Stimulated activated CD8-positive, alpha-beta memory T cell treated with anti-CD3 and anti-CD28 coated beads, Interleukin-4, amount 100 ng/mL, for 4 hours (primary cell): ENCODE measurements at places on chromosomes 2 and 18.

DNA sequence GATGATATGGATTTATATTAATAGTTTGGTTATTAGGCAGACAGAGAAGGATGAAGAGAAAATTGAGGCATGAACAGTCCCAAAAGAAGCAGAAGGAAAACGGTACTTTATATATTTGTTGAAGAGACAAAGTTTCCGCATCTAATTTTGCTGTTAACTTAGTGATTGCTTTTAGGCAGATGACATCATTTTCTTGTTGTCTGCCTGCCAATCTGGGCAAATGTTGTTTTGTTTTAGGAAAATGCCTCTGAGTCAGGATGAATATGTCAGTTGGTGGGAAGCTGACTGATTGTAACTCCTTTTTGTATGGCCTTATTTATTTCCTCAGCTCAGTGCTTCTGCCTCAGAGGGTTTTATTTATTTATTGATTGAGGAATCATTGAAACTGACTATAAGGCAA is 52.5 kb upstream of the CAVIN2 start:
- no peak for DNase-seq

DNA sequence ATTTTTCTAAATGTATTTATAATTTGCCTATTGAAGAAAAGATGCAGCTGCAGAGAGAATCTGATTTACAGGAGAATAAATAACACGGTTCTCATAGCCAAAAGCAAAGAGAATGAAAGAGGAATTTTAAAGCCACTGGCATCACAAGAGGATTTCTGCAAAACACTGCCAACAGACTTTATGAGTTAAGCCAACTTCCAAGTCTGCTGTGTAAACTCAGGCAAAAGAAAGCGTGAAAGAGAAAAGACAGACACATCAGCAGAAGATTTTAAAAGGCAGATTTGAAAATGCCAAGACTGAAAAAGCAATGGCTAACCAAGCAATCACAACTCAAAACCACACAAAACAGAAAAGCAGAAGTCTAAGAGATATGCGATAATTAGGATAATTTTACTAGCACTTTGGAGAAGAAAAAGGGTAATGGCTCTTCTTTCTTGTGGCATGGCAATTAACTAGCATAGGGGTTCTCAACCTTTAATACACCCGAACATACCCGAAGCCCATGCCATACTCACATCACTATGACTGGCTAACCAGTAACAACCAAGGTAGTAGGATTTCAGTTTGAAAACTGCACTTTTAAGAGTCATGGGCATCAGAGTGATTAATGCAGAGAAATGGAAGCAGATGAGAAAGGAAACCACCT is 4.9 kb downstream of the DARS1 start:
- no peak for DNase-seq

DNA sequence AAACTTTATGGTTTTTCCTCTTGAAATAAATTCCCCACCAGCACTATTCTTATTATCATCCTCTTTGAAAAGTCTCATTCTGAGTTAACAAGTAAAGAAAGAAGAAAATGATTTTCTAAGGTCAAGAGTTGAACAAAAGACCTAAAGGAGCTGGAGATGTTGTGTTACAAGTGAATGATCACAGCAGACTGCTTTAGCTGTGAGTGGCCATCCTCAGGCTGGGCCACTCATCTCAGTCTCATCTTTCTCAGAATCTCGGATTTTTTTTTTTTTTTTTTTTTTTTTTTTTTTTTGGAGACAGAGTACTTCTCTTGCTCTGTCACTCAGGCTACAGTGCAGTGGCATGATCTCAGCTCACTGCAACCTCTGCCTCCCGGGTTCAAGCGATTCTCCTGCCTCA is 133.3 kb downstream of the CDH2 start:
- DNase-seq = no peak

- no peak for DNase-seq
These were observed 14.1 kb downstream of the CRIM1 start for GRCh38 chr2:36369716-36370115.

GRCh38 chr2:38065502-38066135 is 10.3 kb downstream of the CYP1B1 start:
- no peak for DNase-seq

DNA sequence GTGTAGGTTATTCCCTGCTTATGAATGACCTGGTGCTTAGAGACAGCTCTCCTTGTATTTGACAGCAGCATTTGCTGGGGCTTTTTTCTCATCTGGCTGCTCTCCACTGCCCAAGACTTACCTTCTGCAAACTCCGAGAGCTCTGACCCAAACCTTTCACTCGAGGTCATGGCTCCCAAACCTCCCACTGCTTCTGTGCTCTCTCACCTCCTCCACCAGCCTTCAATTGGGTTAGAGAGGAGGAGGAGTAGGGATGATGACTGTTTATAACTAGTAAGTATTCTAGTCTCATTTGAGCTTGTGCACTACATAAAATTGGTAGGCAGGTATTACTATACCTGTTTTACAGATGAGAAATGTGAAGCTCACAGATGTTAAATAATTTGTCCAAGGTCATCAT is 40.1 kb downstream of the LIMS1 start:
- no peak for DNase-seq

- no peak for DNase-seq
These were observed 138.9 kb upstream of the PELI1 start for GRCh38 chr2:64283006-64283570.
